ENCODE measurements at places on chromosomes 7 and 10.

- no peak for DNase-seq
Observed at GRCh38 chr7:37337522-37337921, 111.1 kb downstream of the ELMO1 start.

DNA sequence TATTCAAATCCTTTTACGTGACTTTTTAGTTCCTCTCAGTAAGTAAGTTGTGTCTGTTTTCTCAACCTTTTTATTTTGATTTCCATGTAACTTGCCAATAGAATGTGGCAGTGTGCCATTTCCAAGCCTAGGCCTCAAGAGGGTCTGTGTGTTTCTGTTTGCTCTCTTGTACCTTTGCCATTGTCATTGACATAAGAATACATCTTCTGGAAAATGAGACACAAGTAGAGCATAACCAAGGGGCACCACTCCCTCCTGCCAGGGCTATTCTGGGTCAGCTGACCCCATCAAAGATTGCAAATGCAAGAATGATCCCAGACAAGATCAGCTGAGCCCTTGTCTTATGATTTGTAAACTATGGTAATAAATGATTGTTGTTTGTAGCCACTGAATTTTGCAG lies 524.0 kb downstream of the IPMK start:
- DNase-seq: no peak

- DNase-seq: no peak
Observed at GRCh38 chr10:14926722-14927416, 27.0 kb downstream of the DCLRE1C start.

- DNase-seq: no peak
Observed at GRCh38 chr7:100677308-100678267, 4.0 kb downstream of the GNB2 start.
